ENCODE measurements at places on chromosomes 13 and 19.

GRCh38 chr13:40681341-40682146 lies 15.1 kb upstream of the FOXO1 start:
- DNase-seq: no peak

- no peak for DNase-seq
Measured at GRCh38 chr13:104198801-104199200, 1132.6 kb upstream of the SLC10A2 start.

GRCh38 chr13:77696879-77697216 lies 639 bp upstream of the SLAIN1 start:
- no peak for DNase-seq

- DNase-seq: no peak
Measured at GRCh38 chr13:99809496-99809895, 162.1 kb downstream of the ZIC5 start.

- DNase-seq: no peak
Measured at GRCh38 chr19:3668331-3669081, 31.8 kb downstream of the PIP5K1C start.

GRCh38 chr13:95304453-95304852 lies 3.2 kb upstream of the ABCC4 start:
- no peak for DNase-seq

DNA sequence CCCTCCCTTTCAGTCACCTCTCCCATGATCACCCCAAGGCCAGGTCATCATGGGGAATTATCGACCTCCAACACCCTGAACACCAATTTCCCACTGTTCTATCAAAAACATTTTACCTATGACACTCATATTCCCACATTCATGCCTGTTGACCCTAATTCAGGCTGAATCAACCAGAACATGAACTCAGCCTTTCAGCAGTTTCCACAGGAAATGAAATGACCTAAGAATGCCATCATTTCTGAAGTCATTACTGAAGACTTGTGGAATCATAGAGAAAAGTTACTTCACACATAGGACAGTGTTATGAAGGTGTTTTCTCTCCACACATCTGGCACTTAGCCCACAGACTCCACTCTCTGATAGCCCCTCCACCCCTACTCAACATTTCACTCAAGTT lies 29.9 kb upstream of the FAM124A start:
- no peak for DNase-seq

DNA sequence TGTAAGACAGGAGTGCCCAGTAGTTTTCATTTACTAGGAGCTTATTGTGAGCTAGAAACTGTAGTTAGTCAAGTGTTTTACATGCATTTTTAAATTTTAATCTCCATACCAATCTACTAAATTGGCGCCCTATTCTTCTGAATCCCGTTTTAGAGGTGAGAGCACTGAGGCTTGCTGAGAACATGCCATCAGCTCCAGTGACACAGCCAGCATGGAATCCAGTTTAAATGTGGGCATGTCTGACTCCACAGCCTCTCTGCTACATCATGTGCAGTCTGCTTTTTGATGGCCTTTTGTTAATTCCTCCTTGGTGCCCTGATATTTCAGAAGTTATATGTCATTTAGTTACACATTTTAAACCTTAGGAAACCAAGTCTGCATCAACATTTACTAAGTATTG lies 325.4 kb downstream of the DLEU7 start:
- DNase-seq: no peak

DNA sequence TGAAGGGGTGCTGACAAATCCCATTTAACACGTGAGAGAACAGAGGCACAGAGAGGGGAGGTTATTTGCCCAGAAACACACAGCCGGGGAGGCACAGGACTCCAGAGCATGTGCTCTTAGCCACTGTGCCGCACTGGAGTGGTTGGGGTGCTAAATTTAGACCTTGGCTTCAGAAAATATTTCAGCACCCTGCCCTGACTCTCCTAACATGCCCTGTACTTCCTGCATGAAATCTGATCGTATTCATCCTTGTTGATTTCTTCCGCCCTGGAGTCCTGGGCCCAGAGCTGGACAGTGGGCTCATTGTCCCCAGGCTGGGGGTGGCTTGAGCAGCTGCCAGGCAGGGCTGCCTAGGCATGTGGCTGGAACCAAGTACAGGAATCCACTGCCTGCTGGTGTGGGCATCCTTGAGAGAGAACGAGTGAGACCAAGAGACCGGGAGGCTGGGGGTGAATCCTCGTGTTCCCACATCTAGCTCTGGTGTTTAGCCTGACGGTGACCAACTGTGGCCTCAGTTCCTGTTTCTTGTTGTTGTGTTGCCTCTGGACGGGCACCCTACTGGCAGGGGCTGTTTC lies 5.3 kb downstream of the SLC27A1 start:
- no peak for DNase-seq

- DNase-seq: no peak
Measured at GRCh38 chr13:99983499-99984401, 2.2 kb downstream of the ZIC2 start.

GRCh38 chr19:41870401-41870873 lies 6.6 kb upstream of the CD79A start:
- DNase-seq: no peak

DNA sequence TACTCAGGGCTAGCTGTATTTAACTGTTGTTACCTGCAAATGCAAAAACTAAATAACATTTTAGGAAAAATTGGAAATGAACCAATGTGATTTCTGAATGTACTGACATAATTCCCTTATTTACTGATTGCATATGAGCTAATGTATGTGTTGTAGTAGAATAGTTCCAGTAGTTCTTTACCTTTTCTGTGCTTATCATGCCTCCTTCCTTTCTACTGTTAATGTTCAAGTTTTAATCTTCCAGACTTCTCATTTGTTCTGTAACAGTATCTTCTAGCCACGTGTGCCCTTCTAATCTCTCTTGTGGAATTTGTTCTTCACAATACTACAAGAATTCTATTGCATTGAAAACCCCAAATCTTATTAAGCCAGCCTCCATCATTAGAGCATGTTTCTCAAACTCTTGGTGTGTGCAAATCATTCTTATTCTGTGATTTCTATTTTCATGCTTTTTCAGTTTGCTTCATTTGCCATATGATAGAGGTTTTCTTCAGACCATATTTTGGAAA lies 17.7 kb downstream of the LSM14A start:
- no peak for DNase-seq

- DNase-seq: no peak
Measured at GRCh38 chr13:101149735-101150384, 266.4 kb downstream of the NALCN start.

DNA sequence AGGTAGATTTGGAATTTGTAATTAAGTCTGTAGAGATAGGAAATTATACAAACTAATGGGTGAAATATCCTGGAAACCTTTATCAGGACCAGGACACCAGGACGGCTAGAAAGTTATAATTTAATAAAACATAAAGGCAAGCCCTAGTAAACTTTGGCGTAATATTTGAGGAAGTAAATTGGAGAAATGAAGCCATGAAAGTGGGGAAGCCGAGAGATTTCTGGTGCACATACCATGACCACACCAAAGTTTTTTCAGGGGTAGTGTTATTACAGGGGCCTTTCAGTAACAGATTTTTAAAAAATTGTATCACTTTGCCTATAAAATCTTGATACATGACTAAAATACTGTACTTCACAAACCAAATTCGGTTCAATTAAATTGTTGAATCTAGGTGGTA lies 54.7 kb upstream of the URAD start:
- no peak for DNase-seq

GRCh38 chr19:32165750-32166149 lies 179.7 kb upstream of the ZNF507 start:
- DNase-seq: no peak

DNA sequence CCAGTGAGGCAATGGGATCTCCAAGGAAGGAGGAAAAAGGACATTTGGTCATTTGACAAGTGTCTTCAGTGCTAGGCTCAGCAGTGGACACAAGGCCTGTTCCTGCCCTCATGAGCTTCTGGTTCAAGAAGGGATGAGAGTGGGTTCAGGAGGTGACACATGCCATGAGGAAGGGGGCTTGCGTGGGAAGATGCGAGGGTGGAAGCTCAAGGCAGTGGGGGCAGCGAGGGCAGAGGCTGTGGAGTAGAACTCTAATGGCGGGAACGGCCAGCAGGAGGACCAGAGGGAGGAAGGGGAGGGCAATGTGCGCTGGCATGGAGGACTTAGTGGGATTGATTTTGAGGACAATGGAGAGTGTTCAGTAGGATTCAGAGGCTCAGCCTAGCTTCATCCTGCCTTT lies 3.3 kb downstream of the PIK3R2 start:
- DNase-seq: no peak

- no peak for DNase-seq
Measured at GRCh38 chr19:54790711-54791110, 12.7 kb upstream of the KIR2DL4 start.

GRCh38 chr19:14411161-14411937 lies 7.8 kb downstream of the DDX39A start:
- DNase-seq: no peak

DNA sequence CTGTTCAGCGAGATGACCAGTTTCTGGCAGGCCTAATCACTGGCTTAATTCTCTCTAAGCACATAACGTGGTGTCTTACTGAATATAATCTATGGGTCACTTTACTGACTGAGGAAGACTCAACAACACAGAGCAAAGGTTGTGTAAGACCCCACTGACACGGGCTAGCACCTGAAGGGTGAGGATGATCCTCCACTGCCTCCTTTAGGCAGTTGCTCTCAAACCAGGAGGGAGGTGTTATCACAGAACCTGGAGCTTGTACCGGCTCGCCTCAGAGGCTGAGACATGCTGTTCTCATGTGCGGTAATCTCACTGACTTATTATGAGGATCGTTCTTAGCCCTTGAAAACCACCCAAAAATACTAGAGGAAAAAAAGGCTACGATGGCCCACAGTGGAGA lies 28.3 kb downstream of the RCBTB2 start:
- no peak for DNase-seq

- DNase-seq: no peak
Measured at GRCh38 chr19:16862826-16863415, 25.9 kb upstream of the F2RL3 start.
